ENCODE measurements at places on chromosomes 5 and 9.

DNA sequence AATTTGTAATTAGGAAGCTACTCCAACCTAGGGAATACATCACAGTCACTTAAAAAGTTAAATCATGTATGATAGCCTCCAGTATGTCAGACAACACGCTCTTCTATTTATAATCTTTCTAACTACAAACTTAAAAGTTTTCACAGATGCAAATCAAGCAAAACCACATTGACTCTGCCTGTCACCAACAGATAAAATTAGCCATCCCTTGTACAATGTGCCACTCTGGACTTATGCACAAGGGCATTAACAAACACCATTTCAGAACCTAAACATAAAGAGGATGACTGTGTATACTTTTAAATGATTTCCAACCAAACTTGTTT is 14.7 kb downstream of the ERP44 start:
- no peak for DNase-seq

DNA sequence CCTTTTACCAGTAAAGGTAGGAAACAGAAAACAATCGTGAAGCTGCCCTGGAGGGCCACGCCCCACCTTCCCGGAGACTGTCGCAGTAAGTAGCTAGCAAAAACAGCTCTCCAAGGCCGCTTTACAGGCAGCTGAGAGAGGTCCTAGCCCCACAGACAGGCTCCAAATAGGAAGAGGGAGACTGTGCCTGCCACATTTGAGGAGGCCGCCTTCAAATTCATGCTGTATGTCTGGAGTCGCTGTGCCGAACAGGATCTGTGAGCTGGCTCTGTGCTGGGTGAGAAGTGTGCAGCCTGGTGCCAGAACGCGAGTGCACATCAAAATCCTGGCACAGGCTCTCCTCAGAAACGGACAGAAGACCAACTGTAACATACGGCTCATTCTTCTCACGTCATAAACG is 582.2 kb downstream of the CETN3 start:
- no peak for DNase-seq

DNA sequence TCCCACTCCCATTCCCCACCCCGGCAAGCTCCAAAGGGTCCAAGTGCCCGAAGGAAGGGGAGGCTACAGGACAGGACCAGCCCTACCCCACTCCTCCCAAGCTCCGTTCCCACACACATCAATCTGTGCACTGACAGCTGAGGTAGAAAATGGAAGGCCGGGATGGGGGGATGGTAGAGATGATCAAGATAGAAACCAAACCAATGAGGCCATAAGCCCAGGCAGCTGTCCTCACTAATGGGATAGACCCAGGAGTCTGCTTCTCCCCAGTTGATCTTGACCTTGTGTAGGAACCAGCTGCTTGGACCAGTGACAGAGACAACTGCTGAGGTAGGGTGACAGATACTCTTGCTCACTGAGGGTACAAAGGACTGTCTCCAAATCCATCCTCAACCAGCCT is 38.6 kb downstream of the B4GALT1 start:
- DNase-seq, result no peak

- no peak for DNase-seq
Measured at GRCh38 chr9:4657426-4658159, 4.5 kb upstream of the PLPP6 start.

DNA sequence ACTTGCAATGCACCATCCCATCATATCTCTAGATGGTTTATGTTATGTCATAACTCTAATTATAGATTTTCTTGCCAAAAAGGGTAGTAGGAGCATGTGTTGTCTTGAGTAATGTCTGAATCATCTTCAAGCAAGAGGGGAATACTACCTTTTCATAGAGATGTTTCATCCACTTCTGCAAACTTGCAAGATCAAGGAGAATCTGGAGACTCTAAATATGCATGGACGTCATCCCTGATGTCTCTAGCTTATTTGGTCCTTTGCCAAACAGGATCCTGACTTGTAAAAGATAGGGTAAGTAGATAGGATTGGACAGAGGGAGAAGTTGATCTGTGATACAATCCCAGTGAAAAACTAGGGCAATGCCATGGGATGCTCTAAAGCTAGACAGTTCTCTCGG is 246.5 kb downstream of the DMRTA1 start:
- DNase-seq, result no peak

GRCh38 chr5:79640571-79641055 is 28.4 kb downstream of the TENT2 start:
- DNase-seq, result no peak

DNA sequence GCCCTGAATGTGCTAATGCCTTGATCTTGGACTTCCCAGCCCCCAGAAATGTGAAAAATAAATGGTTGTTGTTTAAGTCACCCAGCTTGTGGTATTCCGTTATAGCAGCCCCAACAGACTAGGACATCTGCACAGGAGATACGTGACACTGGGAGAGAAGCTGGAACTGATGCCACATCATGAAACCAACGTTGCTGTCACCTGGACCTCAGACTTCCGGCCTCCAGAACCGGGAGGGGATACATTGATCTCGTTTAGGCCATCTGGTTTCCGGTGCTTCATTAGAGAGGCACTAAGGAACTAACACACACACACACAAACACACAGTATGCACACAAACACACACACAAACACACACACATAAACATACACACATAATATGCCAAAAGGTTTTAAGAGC is 75.0 kb upstream of the ICE1 start:
- no peak for DNase-seq

GRCh38 chr9:90741036-90741435 is 60.6 kb upstream of the SYK start:
- no peak for DNase-seq

GRCh38 chr9:16960084-16960483 is 89.6 kb upstream of the BNC2 start:
- no peak for DNase-seq

- DNase-seq, result no peak
Measured at GRCh38 chr9:114761523-114761922, 44.3 kb downstream of the TNFSF15 start.

GRCh38 chr9:95991326-95991725 is 115.8 kb downstream of the ERCC6L2 start:
- DNase-seq, result no peak

- DNase-seq, result no peak
Measured at GRCh38 chr5:10455277-10455670, 13.6 kb downstream of the ROPN1L start.

- DNase-seq, result no peak
Measured at GRCh38 chr9:93397661-93398373, 53.7 kb upstream of the FAM120A start.

- DNase-seq, result no peak
Measured at GRCh38 chr5:72242796-72243475, 77.1 kb downstream of the MRPS27 start.

GRCh38 chr5:111144352-111144930 is 52.3 kb downstream of the WDR36 start:
- DNase-seq, result no peak

- no peak for DNase-seq
Measured at GRCh38 chr9:13568841-13569601, 289.5 kb upstream of the MPDZ start.

- no peak for DNase-seq
Measured at GRCh38 chr9:37273595-37273994, 148.9 kb upstream of the GRHPR start.

GRCh38 chr5:43560128-43560527 is 3.3 kb upstream of the PAIP1 start:
- DNase-seq, result no peak

- DNase-seq, result no peak
Measured at GRCh38 chr5:170731052-170731451, 52.5 kb upstream of the GABRP start.

DNA sequence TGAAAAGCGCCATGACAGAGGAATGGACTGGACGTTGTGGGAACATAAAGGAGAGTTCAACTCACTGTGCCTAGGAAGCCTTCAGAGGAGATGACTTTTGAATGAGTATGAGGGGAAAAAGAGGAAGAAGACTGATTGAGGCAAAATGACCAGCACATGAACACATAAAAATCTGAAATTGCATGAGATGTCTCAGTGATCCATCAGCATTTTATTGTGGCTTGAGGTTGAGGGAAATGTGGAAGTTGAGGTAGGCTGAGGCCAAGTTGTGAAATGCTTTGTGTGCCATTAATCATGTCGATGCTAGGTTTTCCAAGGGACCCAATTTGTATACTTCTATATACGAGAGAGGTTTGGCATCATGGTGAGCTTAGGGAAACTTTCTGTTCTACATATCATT is 140.9 kb upstream of the TLX3 start:
- DNase-seq, result no peak

DNA sequence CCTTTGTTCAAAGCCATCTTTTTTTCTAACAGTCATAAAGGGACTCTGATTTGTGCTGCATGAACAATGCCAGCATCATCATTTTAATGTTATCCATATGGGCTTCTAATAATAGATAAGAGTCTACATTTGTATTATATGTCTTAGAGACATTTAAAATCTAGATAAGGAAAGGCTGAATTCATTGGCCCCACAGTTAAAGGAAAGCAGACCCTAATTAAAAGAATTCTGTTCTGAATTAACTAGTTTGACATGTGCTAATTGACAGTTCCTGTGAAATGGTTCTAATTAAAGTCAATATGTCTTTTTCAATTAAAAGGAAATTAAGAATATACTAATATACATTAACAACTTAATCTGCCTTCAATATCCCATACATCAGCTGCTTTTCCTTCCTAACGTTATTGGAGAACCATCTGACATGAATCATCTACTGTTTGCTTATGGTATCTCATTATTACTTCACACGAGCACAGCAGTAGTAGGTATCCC is 104.7 kb downstream of the NR2F1-AS1 start:
- no peak for DNase-seq

DNA sequence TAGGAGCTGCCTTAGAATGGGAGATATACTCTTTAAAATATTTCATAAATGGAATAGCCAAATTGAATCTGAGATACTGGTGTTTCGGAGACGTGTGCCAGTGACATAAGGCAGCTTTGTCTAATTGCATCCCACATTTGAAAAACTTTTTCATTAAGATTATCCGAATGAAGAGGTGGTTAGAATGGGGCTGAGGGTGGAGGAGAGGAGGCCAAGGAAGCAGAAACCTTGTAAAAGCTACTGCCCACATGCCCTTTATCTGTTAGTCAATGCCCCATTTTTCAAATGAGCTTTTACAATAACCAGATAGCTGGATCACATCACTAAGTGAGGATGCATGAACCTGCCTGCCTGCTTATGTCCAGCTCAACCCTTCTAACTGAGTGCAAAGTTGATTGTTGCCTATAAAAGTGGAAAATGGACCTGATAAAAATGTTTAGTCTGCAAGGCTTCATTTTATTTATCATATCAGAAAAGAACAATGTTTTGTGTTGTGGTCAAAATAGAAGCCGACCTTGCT is 34.8 kb downstream of the SNX24 start:
- DNase-seq, result no peak

GRCh38 chr5:10578869-10579268 is 15.0 kb downstream of the ANKRD33B start:
- no peak for DNase-seq

GRCh38 chr9:88494983-88495721 is 39.8 kb upstream of the NXNL2 start:
- DNase-seq, result no peak

- no peak for DNase-seq
Measured at GRCh38 chr5:138725153-138725817, 27.9 kb upstream of the CTNNA1 start.

GRCh38 chr5:21164425-21164824 is 1176.4 kb upstream of the CDH18 start:
- no peak for DNase-seq

DNA sequence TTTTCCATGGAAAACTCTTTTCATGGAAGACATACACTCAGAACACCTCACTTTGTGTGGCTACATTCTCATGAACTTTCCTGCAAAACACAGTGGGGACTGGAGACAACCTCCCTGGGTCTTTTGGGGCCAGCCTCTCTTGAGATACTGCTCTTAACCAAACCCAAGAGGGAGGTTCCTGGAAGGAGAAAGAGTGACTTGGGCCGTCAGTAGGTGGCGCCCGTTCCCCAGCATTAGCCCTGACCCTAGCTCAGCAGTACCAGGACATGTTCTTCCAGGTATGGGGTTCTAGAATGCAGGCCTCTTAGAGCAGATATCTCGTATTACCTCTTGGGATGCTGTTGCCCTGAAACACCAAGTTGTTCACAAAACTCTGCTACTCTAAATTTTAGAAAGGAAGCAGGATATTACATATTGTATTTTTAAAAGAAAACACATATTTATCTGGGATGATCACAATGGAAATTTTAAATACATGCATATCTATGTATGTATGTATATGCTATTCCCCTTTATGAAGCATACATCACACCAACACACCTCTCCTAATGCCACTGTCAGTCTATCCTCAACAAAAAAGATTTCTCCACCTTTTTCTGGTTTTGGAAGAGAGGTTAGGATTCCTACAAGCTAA is 15.8 kb upstream of the GLIS3 start:
- DNase-seq, result peak; percentile 79

DNA sequence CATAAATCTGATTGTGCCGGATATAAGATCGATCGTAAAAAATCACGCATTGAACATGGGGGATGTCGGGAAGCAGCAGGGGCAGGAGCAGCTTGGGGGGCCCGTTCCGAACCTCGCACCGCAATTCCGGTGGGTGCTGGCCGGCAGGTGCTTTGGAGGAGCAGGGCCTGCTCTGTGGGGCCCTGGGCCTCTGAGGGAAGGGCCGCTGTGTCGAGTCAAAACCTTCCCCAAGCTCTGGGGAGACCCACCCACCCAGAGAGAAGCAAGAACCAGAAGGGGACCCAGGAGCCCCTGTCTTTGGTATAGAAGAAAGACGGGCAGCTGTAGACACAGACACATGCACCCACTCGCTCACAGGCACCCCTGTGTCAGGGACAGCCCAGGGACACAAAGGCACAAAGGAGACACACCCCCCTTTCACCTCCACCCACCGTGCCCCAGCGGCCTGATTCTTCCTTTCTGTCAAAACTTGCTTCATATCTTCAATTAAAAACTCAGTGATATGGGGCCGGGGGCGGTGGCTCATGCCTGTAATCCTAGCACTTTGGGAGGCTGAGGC is 49.4 kb upstream of the ZBTB43 start:
- no peak for DNase-seq
